ENCODE measurements at places on chromosomes 3 and 15. TPM values are rescaled to one million over a fixed set of nuclear protein-coding genes. Genes with fewer than 3 reads are reported as not detected.
A peak's percentile ranks its signal among the peaks of the same experiment; 100 is the strongest.

The SCAMP5 gene
- total RNA-seq, result 1.1 TPM

The ZPLD1 gene
- total RNA-seq, result not detected

The UBE2E1 gene
- total RNA-seq, result 54.9 TPM

The ROBO1 gene
- 3.0 TPM for total RNA-seq

The CMTM7 gene
- total RNA-seq, result 42.3 TPM

The DPH6 gene
- total RNA-seq, result 10.1 TPM

The ZMAT3 gene
- 15.9 TPM for total RNA-seq

The MPI gene
- 56.7 TPM for total RNA-seq

- no peak for DNase-seq
Measured at GRCh38 chr3:188915127-188915526, 256.6 kb upstream of the TPRG1 start.

GRCh38 chr15:44535523-44536301 is 1.2 kb upstream of the EIF3J start:
- peak; percentile 55 for DNase-seq

- DNase-seq, result no peak
Measured at GRCh38 chr3:87949189-87949878, 109.5 kb downstream of the CGGBP1 start.

GRCh38 chr3:191151653-191152052 is 47.4 kb upstream of the OSTN start:
- no peak for DNase-seq

DNA sequence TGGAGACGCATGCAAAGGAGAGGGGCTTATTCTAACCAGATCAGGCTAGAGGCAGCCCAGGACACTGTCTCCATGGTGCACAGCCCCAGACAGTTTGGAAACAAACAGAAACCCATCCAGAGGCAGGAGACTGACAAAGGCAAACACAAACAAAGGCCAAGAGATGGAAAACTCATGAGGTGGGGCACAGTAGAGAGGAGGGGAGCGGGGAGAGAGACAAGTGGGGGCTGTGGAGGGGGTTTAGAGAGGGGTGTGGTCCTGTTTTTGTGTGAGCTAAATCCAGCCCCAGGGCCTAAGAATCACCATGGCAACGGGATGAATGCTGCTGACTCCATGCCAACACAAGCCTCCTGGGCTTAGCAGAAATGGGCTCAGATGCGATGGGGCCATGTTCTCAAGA is 32.3 kb downstream of the PARP16 start:
- no peak for DNase-seq

DNA sequence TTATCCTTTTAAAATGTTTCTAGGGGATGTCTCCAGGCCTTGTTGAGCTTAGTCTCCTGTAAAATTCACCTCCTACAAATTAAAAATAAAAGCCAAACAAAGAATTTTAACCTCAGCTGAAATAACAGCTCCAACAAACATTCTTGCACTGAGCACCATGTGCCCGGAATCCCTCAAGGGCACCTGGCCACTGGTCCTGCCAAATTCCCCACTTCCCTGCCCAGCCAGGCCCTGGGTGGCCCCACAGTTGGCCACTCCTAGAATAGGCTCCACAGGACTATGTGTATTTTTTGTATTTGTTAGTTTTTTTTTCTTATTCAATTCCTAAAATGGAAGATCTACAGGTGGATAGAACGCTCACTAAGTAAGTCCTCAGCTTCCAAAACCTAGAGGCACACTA is 33.1 kb upstream of the PLA2G4E start:
- no peak for DNase-seq

DNA sequence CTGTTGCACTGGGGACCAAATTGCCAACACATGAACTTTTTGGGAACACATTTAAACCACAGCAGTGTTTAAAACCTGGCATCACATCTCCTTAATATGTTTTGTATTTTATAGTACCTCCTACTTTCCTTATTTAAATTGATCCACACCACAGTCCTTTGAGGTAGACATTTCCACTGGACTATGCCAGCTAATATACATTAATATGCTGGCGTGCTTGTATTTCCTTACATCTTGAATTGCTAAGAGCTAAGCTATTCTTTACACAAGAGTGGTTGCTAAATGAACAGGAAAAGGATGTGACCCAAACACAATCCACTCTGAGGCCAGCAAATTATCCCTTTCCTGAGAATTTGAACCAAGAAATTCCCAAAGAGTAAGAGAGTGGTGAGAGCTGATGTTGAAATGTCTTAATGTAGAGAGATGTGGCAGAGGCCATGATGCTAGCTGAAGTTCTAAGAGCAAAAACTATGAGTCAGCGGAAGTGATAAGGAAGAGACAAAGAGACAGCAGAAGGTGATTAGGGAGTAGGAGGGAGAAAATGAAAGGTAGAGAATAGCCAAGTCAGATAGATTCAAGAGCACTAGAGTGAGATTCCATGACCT is 131.2 kb downstream of the CD47 start:
- no peak for DNase-seq

DNA sequence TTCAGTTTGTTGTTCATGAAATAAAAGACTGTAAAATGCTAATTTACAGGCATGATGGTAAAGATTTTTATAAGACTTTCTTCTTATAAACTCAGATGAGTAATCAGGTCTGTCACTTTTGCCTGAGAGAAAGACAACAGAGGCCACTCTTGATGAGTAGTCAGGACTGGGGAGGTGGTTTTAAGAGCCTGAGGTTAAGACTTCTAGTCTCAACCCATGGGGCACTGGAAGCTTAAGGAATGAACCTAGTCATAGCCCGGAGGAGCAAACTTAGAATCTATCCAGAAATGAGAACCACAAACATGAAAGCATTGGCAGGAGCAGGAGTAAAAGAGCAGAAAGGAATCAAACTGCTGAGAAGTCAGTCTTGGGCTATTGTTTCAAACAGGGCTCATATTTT is 846.3 kb upstream of the ARPP21 start:
- DNase-seq, result no peak

DNA sequence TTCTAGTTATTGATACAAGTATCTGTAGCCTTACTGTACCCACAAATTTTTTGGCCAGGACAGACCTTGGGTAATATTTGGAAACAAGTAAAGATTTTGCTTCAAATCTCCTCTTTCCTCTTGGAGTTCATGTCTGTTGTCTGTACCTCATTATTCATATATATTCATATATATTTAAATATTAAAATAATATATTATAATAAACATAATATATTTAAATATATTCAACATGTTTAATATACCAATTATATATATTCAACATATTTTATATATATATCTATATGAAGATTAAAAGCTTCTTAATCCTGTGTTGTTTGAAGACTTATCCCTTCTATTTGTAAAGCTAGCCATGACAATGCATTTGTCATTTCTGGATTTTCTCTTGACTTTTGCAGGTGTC is 38.1 kb downstream of the ZIC1 start:
- no peak for DNase-seq

DNA sequence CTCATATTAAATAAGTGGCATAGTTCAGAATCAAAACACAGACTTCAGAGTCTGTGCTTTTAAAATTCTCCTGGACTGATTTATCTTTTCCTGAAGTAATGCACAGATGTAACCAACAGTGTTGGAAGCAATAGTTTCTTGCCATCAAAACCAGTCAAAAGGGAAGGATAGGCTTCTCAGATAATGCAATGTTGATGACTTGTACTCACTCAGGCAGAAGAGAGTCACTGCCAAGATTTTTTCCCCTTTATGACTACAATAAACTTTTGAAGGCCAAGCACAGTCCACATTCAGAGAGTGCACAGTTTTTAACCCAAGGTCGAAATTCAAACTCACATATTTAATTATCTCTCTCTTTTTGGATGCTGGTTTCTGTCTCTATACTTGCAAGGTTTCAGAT is 305.0 kb upstream of the SGO1 start:
- no peak for DNase-seq

DNA sequence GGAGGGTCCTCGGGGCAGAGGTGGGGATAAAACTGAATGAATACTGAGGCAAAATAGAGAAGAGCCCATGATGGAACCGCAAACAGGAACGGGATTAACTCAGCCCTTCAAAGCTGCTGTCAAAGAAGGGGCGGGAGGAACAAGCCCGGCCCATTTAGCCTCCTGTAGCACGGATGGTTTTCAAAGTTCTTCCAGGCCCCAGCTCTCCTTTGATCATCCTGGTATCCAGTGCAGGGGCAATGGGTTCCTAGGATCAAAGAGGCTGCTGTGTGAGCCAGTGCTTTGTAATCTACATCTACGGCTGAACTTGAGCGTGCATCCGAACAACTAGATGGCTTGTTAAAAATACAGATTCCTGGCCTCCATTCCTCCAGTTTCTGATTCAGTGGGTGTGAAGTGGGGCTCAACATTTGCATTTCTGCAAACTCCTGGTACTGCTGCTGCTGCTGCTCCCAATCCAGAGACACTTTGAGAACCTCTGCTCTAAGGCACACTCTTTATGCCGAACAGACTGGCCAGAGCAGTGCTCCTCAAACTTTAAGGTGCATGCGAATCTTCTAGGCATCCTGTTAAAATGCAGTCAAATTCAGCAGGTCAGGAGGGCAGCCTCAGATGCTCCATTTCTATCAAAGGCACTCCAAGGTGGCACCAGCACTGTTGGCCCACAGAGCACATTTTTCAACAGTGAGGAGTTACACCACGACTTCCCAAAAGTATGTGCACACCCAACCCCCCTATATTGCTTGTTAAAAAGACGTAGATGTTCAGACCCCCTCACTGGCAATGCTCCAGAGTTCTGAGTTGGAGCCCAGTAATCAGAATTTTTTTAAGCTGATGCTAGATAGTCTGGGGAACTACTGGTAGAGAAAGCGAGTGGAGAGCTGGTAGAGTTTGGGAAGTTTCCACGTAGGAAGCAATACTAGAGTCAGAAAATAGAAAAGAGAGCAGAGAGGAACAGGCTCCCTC is 5.6 kb downstream of the GALNT15 start:
- DNase-seq, result no peak

DNA sequence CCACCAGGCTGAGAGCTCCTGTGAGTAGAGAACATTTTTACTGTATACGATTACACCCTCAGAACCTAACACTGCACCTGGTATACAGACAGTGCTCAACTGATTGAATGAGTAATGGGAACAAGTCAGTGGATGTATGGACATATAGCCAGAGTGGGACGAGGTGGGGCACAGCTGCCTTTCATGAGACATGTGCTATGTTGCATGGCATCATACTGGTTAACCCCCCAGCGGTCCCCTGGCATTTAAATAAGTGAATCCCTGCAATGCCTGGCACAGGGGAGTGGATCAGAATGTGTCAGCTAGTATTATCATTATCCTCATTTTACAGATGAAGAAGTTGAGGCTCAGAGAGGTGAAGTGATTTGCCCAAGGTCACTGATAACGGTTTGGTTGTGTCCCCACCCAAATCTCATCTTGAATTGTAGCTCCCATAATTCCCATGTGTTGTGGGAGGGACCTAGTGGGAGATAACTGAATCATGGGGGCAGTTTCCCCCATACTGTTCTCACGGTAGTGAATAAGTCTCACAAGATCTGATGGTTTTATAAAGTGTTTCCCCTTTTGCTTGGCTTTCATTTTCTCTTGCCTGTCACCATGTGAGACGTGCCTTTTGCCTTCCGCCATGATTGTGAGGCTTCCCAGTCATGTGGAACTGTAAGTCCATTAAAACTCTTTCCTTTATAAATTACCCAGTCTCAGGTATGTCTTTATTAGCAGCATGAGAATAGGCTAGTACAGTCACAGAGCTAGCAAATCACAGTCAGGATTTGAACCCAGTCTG is 56.0 kb upstream of the ATP2B2 start:
- no peak for DNase-seq

DNA sequence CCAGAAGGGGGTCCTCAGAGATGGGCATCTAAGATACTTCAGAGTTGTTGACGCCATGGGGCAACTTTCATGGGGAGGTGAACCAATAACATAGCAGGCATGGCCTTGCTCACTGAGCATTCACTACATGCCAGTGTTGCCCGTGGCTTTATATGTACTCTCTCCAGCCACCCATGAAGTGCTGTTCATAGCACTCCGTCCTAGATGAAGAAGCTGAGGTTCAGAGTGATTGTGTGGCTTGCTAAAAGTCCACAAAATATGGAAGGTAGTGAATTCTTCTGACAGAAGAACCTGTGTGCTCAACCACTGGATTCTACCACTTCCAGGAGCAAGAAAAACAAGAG is 9.8 kb upstream of the SEMA4B start:
- no peak for DNase-seq

DNA sequence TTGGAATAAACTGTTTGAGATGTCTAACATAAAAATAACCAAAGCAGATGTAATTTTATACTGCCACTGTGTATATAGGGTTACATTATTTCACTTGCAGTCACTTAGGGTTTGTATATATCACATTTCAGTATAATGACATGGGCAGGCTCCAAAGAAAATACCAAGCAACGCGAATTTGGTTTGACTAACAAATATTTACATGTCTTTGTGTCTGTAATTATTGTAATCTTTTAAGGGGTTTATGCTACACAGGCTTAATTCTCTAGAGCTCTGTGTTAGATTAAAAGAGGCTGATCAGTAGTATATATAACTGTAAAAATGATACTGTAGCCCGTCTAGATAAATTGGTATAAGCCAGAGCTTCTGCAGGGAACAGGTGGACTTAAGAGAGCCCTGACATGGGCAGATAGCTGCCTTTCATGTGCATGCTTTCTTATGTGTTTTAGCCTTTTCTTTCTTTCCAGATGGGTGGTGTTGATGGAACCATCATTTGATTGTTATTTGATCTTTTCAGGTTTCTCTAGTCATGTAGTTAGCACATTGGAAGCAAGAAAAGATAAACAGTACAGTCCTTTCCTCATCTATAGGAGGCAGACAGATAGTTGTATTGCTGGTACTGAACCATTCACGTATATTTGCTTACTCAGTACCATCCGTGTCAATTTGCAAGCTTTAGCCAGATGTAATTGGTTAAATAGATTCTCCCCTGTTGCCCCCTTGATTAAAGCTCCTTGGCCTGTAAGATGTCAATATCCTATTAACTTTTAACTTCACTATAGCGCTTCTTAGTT is 86.1 kb downstream of the GALK2 start:
- no peak for DNase-seq

DNA sequence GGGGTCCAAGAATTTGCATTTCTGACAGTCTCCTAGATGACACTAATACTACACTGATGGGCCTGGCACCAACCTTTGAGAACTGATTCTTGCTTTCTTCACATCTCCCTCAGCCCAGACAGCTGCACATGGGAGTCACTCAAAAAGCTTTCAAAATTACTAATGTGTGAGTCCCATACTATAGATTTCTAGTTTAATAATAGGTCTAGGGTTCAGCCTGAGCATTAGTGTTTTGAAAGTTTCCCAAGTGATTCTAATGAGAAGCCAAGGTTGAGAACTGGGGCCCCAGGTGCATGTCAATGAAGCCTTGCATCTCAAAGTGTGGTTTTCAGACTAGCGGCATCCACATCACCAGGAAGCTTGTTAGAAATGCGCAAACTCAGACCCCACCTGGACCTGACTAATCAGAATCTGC is 159.9 kb upstream of the CMC1 start:
- no peak for DNase-seq

DNA sequence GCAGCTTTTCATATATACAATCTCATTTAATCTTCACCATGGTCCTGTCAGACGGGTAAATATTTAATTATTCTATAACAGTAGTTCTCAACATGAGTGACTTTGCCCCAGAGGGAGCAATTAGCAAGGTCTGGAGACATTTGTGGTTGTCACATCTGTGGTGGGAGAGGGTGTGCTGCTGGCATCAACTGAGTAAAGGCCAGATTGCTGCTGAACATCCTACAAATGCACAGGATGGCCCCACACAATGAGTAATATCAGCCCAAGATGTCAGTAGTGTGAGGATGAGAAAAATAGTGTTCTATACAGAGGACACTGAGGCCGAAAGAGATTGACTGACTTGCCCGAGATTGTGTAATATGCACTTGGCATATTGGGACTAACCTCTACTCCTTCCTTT is 156.0 kb downstream of the AGBL1 start:
- no peak for DNase-seq

- DNase-seq, result no peak
Measured at GRCh38 chr15:91968610-91969009, 115.1 kb downstream of the SLCO3A1 start.

- no peak for DNase-seq
Measured at GRCh38 chr15:22956978-22957260, 23.2 kb downstream of the CYFIP1 start.

Measured in activated CD8-positive, alpha-beta T cell treated with anti-CD3 and anti-CD28 coated beads, Interleukin-2, amount 10 ng/mL, durations not matched to agents 7 days and 5 days (primary cell).